ENCODE measurements at places on chromosomes 6 and 20. TPM values are rescaled to one million over a fixed set of nuclear protein-coding genes. Genes with fewer than 3 reads are reported as not detected.
A peak's percentile ranks its signal among the peaks of the same experiment; 100 is the strongest.

INSM1 gene
- total RNA-seq, result not detected

DNA sequence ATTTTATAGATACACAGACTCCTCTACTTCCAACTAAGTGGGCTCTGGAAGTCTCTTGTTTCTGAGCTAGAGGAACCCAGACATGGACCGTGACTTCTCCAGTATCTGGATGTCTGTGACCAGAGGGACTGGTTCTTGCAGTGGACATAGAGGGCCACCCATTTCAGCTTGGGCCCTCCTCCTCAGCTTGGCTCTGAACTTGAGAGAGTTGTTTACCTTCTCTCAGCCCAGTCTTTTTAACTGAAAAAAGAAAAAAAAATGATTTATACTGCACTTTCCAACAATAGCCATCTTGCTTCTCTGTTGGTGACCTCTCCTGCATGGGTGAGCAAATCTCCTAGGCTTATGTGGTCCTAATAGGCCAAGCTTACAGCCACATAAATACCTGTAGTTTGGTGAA, 60.3 kb upstream of the TMEM181 start:
- no peak for DNase-seq

GRCh38 chr20:8851446-8851845, 217.4 kb upstream of the PLCB4 start:
- DNase-seq, result no peak

GRCh38 chr6:137291441-137291840, 72.3 kb upstream of the IFNGR1 start:
- DNase-seq, result no peak

NRN1 gene
- total RNA-seq, result 12.8 TPM

DNA sequence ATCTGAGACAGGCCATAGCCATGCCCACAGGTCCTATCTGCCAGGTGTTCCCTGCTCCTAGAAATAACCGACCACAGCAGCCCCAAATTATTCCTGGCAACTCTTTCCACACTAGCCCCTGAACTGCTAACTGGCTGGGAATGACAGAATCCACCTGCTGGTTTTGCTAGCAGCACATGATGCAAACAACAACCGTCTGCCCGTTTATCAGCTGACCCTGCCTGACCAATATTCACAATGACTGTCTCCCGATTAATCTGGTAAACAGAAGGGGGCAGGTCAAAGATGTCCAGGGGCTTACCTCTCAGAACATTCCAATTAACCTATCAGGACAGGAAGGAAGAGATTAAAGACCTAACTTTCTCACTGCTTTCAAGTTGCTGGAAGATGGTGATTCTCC, 101.5 kb downstream of the NRSN1 start:
- no peak for DNase-seq

MACROD2 gene
- 15.5 TPM for total RNA-seq

- DNase-seq, result no peak
Observed at GRCh38 chr6:108592371-108593337, 31.9 kb downstream of the FOXO3 start.

DNA sequence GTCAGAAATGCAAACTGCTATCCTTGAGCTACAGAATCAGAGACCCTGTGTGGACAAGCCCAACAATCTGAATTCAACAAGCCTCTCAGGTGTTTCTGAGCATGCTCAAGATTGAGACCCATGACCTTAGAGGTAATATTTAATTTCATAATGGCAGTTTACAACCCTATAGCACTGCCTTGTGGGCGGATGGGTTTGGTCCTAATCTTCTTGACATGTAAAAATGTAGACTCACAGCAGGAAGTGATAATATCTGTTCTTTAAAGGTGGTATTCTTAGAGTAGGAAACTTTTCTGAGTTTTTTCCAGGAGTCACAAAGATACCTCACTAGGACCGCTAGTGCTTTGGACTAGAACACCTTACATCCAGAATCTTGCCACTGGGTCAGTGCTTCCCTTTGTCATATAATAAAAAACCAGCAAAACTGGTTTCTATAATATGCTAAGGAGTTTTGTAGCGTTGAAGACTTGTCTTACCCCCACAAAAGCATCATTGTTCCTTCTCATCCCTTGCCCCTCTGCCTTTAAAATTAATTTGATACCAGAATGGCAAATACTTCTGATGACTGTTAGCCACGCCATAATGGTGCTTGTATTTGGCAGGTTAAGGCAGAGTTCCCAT, 52.6 kb downstream of the E2F3 start:
- no peak for DNase-seq

ENPP1 gene
- total RNA-seq, result 13.5 TPM

DNA sequence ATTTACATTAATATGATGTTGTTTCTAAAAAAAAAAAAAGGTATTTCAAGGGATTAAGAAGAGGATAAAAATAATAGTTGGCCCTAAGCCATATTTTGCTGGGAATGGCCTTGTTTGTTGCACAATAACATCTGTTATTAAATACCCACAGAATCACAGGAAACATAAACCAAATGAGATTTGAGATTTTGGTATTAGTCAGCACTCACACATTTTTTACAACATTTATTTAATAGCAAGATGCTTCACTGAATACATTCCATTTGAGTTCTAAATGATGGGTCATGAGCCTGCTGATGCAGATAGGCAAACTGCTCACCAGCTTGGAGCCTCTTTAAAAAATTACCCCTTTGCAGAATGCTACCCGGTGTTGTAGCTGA, 92.9 kb upstream of the ENPP5 start:
- DNase-seq, result no peak

- DNase-seq, result no peak
Observed at GRCh38 chr20:57495978-57496377, 29.0 kb downstream of the CTCFL start.

IL17A gene
- total RNA-seq, result not detected

DNA sequence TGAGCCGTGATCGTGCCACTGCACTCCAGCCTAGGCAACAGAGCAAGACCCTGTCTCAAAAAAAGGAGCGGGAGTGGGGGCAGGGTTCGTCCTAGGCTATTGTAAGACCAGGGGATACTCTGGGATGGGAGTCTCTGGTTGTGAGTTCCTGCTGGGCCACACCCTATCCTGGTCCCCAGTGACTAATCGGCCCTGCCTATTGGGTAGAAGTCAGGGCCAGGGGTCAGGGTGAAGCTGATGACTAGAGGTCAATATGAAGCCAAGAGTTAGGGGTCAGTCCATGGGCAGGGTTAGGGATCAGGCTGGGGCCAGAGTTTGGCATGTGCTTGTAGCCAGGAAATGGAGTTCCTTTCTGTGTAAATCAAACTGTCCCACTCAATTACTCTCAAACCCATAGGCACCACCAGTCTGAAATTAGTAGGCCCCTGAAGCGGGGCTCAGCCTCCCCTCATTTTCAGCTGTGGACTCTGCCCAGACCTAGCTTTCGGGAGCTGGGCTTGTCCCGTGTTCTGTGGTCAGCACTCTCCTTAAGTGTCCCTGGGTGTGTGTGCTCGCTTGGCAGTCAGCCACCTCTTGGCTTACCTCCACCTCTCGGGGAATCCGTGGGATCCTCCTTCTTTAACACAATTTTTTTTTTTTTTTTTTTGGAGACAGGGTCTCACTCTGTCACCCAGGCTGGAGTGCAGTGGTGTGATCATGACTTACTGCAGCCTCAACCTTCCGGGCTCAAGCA, 1.8 kb downstream of the HSPA12B start:
- no peak for DNase-seq

GRCh38 chr6:28218312-28219248, 6.5 kb upstream of the ZSCAN9 start:
- peak; percentile 91 for DNase-seq

GRCh38 chr6:11389977-11390376, 147.6 kb upstream of the TMEM170B start:
- no peak for DNase-seq

- no peak for DNase-seq
Observed at GRCh38 chr6:113248532-113248931, 608.6 kb upstream of the MARCKS start.

DNA sequence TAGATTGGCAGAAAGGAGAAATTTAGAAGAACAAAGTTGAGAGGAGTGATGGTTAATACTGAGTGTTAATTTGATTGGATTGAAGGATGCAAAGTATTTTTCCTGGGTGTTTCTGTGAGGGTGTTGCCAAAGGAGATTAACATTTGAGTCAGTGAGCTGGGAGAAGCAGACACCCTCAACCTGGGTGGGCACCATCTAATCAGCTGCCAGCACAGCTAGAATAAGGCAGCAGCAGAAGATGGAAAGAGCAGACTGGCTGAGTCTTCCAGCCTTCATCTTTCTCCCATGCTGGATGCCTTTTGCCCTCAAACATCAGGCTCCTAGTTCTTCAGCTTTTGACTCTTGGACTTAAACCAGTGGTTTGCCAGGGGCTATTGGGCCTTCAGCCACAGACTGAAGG, 437.7 kb upstream of the AGPAT4 start:
- no peak for DNase-seq

ME1 gene
- 14.5 TPM for total RNA-seq
